ENCODE measurements at places on chromosomes 7 and 10.

DNA sequence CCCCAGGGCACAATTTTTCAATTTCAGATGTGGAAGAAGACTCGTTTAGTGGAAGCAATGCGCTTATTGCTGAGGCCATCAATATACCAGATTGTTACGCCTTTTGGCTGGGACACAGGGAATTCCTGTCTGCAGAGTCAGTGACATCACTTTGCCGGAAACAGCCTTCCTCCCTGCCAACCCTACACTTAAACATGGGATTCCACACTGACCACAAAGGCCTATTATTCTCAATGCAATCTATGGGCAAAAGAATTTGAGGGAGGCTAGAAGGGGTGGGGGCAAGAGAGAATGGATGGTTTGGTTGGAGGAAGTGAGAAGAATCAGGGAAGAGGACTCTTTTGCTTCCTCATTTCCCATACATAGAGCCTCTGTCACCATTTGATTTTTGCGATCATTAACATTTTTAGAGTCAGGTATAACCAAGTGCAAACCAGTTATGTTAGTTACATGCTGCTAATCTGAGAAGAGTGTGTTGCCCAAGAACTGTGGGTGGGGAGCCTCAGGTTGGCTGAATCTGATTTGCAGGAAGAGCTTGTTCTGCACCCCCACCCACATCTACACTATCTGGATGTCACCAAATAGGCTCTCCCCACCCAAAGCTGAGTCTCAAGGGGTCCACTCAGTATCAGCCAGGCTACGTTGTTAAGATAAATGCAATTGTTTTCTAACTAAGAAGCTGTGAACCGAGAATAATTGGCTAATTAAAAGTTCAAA, 58.2 kb downstream of the ENTPD1 start:
- no peak for DNase-seq

GRCh38 chr7:121307021-121307574, 21.7 kb upstream of the WNT16 start:
- DNase-seq, result no peak

DNA sequence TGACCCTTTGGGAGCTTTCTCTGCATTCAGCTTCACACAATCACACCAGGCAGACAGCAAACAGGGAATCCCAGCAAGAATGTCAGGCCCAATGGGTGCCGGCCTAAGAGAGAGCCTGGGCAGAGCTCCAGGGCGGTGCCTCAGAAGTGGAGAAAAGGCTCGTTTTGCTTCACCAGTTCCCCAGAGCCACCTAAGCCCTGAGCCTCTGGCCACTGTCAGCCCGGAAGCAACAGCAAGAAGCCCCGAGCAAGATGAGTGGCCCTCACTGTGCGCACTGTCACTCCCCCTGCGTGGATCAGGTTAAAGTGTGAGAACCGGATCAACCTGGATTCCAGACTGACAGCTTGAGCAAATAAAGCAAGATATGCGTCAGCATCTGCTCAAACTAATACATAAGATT, 14.7 kb downstream of the CNPY1 start:
- no peak for DNase-seq

DNA sequence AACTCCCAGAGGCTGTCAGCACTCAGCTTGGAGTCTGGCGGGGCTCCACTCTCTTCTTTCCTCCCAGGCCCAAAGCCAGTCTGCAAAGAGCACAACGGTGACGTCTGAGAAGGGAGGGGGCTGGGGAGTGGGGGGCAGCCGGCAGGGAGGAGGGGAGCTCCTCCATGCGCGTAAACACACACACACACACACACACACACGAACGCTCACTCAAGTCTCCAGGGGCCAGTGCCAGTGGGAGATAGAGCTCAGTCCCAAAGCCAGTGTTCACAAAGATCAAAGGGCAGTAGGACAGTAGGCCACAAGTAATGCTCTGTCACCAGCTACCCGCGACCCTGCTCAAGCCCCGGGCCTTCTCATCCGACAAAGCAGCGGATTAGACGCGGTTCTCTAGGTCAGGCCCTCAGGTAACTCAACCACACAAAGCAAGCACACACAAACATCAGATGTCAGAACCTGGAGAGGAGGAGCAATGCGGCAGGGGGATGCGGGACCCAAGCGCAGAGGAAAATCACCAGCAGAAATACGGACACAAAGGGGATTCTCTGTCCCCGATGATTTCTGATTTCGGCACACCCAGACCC, 19.9 kb downstream of the TCAF1 start:
- DNase-seq, result no peak

DNA sequence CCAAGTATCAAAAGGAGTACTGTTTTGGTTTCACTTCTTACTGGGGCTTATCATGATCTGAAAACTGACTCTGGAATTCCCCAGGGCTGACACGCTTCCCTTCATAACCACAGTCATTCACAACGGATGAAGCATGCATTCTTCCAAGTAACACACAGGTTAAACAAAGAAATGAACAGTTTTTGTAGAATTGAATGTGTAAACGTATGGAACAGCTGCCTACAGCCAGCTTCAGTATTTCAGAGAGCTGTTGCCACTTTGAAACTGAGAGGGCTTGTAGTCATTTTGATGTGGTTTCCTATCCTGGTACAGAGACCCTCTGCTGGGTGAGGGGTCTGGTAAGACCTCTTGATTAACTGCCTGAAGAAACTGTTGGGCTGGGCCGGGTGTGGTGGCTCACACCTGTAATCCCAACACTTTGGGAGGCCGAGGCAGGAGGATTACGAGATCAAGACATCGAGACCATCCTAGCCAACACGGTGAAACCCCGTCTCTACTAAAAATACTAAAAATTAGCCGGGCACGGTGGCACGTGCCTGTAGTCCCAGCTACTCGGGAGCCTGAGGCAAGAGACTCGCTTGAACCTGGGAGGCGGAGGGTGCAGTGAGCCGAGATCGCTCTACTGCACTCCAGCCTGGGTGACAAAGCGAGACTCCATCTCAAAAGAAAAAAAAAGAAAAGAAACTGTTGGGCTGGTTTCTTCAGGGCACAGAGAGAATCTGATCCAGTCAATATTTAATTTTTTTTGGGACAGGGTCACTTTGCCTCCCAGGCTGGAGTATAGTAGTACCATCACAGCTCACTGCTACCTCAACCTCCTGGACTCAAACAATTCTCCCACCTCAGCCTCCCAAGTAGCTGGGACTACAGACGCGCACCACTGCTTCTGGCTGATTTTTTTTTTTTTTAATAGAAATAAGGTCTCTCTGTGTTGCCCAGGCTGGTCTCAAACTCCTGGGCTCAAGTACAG, 4.7 kb downstream of the NFE2L3 start:
- DNase-seq, result no peak

DNA sequence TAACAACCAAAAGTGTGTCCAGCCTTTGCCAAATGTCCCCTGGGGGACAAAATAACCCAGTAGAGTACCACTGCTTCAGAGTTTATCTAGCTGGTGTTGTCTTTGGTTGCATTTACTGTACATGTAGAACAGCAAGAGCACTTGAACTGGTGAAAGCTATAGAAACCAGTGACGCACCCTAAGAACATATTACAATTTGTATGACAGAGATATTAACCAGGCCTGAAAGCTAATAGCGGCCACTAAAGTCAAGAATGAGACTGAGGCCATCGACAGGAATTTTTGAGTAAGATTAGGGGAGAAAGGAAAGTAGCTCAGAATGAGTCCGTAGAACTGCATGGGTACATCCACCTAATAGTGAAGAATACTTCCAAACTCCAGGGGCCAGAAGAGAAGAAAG, 236.2 kb downstream of the MTERF1 start:
- DNase-seq, result no peak

GRCh38 chr7:98930464-98930863, 52.1 kb downstream of the TRRAP start:
- no peak for DNase-seq

DNA sequence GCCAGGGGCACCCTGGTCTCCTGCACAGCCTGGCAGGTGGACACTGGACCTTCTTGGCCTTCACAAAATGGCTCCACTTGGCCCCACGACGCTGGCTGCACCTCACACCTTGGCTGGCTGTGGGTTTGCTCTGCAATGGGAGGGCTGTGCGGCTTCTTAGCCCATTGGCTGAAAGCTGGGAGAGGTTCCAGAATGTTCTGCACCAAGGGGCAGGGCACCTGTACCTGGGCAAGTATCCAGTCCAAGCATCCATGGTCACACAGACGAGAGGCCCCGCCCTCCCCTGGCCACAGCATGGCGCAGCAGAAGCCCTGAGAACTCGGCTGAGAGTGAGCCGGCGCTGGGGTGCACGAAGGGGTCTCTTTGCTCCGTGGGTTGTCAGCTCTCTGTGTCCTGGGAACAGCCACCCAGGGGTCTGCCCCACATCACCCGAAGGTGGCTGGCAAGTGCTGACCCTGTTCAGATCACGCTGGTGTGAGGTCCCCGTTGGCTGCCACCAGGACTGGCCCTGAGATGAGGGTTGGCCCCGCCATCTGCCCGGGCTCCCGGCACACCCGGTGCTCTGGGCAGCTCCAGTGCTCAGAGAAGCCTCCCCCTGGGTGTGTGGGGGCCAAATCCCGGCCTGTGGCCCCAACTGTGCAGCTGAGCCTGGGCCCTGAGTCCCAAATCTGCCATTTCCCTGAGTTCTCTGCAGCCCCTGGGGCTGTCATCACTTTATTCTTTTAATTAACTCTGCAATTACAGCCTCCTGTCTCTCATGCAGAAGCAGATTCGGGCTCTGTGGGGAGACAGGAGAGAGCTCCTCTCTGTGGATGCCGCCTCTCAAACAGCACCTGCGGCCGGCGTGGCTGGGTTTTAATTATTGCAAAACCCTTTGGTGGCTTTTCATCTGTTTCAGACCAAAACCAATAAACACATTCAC, 19.4 kb upstream of the ADGRA1 start:
- DNase-seq, result no peak

- no peak for DNase-seq
These were observed 474.7 kb upstream of the SEMA3A start for GRCh38 chr7:84669177-84669732.

GRCh38 chr7:156003220-156004162, 191.2 kb upstream of the SHH start:
- no peak for DNase-seq

- DNase-seq, result no peak
These were observed 423.0 kb downstream of the NEBL start for GRCh38 chr10:20474064-20474463.

GRCh38 chr10:125774581-125775191, 935 bp downstream of the MMP21 start:
- DNase-seq, result no peak

DNA sequence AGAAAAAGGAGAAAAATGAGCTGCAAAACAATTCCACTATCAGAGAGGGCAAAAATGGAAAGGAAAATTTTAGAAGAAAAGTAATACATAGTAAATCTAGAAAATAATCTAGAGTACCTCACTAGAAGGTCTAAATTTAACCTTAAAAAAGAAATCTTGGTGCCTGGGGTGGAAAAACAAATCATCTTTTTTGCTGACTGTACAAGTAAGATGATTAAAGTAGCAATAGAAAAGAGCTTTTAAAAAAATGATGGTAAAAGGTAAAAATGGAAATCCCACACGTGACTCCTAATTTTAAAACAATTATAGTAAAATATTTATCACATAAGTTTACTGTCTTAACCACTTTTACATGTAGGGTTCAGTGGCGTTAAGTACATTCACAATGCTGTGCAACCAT, 28.8 kb upstream of the GOT1 start:
- no peak for DNase-seq

GRCh38 chr7:93117852-93118530, at the start of gene SAMD9:
Gene SAMD9 (minus strand): TSS chr7:93117979. CDS start chr7:93106097, 11,882 bp downstream.
- DNase-seq, result no peak

GRCh38 chr7:130907439-130907838, 173.4 kb upstream of the KLF14 start:
- DNase-seq, result no peak

DNA sequence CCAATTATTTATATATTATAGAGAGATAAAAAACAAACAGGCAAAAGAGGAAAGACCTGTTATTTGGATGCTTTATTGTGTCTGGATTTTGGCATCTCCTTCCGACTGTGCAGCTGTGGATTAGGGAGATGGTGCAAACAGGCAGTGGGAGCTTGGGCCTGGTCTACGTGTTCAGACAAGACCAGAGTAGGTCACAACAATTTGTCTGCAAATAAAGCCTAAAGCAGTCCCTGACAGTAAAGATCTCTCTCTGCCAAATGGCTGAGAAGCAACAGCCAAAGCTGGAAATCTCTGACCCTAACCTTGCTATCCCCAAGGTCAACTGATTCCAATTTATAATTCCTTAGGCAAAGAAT, 82.0 kb downstream of the ABLIM1 start:
- DNase-seq, result no peak

DNA sequence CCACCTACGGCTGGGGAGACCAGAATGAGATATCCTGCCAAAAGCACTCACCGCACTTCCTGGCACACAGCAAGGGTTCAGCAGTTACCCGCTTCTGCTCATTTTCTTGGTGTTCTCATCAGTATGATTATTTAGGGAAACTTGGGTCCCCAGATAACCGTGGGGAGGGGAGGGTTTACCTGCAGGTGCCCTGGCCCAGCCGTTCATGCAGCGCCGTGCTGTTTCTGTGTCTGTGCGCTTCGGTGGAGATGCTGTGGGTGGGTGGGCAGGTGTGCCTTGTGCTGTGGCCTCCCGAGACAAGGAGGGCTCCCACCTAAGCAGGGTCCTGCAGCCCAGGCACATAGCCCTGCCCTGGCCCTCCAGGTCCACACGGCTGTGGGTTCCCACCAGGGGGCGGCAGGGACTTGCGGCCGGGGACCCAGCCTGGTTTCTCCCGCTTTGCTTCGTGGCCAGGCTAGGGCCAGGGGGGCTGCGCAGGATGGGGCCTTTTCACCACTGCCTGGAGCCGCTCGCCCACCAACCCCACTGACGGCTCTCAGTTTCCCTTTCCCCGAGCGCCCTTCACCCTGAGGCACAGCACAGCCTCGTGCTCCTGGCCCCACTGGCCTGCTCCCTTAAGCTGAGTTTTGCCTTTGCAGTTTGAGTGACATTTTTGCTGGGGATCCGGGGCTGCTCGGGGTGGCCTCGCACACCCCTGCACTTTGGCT, 78.5 kb downstream of the LHPP start:
- DNase-seq, result no peak
